ENCODE measurements at places on chromosomes 16 and 17.

DNA sequence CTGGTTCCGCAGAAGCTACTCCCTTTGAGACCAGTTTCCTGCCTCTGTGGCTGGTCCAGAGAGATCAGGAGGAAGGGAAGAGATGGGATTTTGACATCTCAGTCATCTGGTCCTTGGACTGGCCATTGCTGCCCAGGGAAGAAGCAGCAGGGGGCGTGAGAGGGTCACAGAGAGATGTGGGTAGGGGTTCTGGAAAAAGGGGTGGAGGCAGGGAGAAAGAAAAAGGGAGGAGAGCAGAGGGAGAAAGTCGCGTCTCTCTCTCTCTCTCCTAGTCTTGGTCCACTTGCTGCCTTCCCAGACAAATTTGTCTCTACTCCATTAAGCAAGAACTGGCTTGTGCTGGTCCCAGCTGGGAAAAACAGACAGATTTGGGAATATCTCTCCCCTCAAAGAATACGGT lies 4.4 kb downstream of the SHBG start:
- peak; percentile 97 for DNase-seq

DNA sequence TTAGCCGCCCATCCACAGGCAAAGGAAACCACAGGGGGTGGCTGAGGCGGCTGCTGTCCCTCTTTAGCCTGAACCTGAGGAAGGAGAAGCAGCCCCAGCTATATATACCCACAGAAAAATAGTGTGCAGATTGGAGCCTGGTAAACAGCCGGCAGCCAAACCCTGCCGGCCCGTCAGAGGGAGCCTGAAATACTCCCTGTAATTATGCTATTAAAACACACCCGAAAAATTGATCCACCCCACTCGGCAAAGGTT lies 6.8 kb downstream of the PIEZO1 start:
- DNase-seq = no peak

DNA sequence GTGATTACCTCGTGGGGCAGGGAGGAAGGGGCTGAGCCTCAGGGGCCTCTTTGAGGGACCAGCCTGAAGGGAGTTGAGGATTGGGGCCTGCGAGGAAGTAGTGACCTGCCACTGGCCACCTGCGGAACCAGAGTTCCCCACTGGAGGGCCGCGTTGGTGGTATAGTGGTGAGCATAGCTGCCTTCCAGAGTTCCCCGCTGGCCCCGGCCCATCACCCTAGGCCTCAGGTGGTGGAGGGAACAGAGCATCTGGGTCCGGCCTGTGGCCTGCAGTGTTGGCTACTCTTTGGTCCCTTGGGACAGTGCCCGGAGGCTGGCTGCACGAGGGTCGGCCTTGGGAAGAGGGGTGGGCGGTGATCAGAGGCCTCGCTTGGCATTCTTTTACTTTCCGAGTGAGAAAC lies 20.5 kb downstream of the MGAT5B start:
- peak; percentile 92 for DNase-seq

DNA sequence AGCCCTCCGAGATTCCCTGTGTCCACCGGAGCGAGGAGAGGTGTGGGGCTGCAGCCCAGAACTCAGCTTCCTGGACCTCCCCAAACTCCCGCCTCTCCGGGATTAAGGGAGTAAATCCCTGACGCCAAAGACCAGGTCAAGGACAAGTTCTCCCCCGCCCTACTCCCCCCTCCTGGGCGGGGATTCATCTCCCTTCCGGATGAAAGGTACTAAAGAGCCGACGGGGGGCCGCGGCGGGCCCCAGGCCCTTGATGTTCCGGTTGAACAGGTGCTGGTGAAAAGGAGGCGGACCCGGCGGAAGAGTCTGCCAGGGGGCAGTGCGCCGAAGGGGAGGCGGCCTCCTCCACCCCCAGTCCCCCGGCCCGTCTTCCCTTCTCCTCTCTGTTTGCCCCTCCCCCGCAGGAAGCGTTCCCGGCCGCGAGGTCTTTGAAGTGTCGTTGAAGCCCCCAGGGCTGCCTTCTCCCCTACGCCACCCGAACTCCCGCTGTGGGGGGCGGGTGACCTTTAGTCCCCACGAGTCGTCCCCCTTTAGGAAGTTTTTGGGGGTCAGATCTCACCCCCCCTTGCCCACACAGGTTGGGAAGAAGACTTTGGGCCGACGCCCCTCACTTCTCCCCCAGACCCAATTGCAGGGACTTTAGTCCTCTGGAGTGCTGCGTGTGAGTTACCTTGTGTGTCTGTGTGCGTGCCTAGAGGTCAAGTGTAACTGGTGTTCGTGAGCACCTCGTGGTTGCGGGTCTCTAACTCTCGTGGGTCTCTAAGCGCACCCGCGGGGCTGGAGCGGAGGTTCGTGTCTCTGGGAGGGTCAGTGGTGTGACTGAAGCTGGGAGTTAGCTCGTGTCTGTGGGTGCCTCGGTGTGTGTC lies 1.1 kb upstream of the MLLT6 start:
- peak; percentile 100 for DNase-seq

GRCh38 chr17:70804161-70804560 lies 634.8 kb downstream of the KCNJ2 start:
- DNase-seq = no peak

All from endodermal cell (in vitro differentiated cells).